Activated T-cell treated with anti-CD3 and anti-CD28 coated beads, Interleukin-2, amount 50 U/mL, for 4 hours (primary cell): ENCODE measurements at places on chromosomes 5 and 9.

GRCh38 chr5:156230887-156231286, 96.1 kb upstream of the SGCD start:
- DNase-seq = no peak

GRCh38 chr5:172567294-172567693, 73.8 kb upstream of the NEURL1B start:
- no peak for DNase-seq

DNA sequence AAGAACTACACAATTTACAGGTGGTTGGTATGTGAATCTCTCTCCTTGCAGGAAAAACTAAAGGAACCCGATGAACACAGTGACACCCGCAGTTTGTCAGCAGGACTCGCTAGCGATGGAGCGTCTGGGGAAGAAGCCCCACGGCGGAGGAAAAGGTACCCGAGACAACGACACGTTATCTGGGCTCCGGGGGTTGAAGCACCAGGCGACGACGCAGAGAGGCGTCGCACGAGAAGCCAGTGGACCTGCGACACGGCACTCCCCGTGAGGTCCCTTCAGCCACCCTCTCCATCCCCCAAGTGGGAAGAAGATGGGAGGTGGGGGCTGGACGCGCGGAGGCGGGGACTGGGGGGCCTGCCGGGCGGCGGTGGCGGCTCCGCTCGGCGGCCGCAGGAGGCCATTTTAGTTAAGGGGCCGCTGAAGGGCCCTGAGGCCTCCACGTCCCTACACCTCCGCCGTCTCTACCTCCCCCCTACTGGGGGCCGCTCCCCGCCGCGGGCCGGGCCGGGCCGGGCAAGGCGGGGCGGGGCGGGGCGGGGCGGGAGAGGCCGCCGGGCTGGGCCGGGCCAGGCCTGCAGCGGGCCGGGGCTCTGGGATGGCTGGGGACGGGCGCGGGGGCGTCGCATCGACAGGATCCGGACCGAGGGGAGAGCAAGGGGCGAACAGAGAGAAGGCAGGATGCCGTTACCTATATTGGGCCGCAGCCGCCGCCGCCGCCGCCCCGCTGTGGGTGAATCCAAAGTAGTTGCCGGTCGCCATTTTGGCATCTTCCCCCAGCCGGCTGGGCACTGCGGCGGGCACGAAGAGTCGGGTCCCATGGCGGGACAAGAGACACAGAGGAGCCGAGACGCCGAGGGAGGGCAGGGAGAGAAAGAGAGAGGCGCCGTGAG, 754 bp downstream of the ZFR start:
- peak; percentile 29 for DNase-seq

- DNase-seq = no peak
These were observed 474.9 kb upstream of the CDH10 start for GRCh38 chr5:25119650-25120049.

GRCh38 chr5:100828071-100828897, 74.8 kb downstream of the ST8SIA4 start:
- DNase-seq = no peak

DNA sequence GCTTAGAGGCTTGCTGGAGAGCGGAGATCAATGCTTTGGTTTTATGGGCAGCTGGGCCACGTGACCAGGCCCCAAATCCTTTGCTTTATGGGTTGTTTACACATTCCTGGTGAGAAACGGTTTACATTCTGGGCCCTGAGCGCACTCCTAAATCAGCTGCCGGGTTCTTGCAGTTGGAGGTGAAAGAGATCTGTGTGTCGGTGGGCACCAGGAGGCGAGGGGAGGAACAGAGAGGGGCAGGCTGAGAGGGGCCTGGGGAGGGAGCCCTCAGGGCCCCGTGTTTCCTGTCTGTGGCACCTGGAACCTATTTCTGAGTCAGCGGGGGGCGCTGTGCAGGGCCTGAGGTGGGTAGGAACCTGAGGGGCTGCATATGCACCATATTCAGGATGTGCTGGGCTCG, 63.5 kb upstream of the HAND1 start:
- no peak for DNase-seq

DNA sequence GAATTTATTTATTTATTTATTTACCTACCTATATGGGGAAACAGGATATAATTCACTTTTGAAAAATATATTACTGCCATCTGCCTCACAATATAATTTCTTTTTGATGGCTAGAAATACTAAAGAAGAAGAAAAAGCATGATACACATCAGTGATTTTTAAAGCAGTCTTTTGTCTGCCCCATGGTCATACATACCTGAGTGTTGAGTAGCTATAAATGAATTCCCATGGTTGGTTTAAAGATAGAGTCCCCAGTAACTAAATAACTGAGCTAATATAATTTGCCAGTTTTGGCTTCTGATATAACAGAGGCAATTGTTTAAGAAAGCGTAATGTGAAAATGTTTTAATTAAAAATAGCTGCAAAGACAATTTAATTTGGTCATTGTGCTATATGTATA, 447.8 kb downstream of the PDE4D start:
- DNase-seq = no peak

- no peak for DNase-seq
These were observed 12.3 kb upstream of the RAB14 start for GRCh38 chr9:121214005-121214404.

DNA sequence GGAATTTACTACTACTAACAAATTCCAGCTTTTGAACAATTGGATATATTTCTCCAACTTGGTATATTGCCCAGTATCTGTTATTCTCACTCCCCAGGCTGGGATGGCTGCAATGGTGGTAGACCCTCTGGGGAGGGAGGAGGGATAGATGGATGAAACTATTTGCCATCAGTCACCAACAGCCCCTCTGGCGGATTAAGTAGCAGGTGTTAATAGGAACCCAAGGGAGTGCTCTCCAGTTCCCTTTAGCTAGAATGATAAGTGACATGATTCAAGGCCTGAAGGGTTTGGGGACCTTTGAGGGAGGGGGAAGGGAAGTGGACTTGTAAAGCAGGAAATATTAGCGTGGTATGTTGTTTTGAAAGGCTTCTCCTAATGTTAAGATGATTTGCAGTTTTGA, 824.0 kb upstream of the ARRDC3 start:
- DNase-seq = no peak

DNA sequence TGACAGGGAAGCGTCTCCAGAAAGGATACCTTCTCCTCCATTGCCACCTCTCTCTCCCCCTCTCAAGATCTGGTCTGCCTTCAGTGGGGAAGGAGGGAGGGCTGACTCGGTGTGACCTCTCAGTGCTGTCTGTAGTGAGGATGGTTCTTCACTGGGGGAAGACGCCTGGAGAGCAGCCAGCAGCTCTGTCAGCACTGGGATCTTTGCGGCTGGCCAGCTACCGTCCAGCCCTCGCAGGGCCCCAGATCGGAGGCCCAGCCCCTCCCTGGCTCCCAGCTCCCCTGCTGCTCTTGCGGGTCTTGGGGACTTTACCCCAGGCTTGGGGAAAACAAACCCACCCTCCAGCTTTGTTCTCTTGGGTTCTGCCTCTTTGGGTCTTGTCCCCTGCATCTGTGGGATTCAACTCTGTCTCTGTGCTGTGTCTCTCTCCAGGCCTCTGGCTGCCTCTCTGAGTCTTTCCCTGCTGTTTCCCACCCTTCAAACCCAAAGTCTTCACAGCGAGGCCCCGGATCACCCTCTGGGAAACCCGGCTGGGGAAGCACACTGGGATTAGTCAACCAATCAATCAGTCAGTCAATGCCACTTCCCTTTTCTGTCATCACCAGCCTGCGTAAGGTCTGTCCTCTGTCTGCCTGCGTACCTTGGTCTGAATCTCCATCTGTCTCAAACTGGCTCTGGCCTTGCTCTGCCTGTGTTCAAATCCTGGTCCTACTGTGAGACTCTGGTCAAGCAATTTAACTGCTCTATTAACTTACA, 23.0 kb downstream of the FGF18 start:
- no peak for DNase-seq

DNA sequence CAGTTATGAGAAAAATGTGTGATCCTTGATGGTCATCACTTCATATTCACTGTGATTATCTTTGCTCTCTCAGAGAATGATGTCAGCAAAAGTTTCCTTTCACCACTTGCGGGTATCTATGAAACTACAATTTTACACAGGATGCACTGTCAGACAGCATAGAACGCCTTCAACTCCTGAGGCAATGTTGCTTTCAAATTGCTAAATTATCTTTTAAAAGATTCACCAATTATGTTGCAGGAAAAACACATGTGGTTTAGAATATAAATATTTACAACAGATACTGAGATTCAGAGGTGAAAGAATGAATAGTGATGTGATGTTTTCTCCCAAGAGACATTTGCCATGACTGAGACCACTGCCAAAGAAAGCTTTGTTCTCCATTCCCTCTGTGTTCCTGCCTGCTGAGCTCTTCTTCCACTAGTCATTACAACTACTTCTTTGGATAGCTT, 879.8 kb upstream of the DMAC1 start:
- no peak for DNase-seq

- DNase-seq = no peak
These were observed 246.6 kb downstream of the ARL15 start for GRCh38 chr5:54063817-54064216.

- no peak for DNase-seq
These were observed 53.0 kb upstream of the RUSC2 start for GRCh38 chr9:35436933-35437332.

GRCh38 chr5:136057401-136058038, 28.7 kb downstream of the TGFBI start:
- no peak for DNase-seq

- no peak for DNase-seq
These were observed 37.9 kb downstream of the AHRR start for GRCh38 chr5:359301-359897.

DNA sequence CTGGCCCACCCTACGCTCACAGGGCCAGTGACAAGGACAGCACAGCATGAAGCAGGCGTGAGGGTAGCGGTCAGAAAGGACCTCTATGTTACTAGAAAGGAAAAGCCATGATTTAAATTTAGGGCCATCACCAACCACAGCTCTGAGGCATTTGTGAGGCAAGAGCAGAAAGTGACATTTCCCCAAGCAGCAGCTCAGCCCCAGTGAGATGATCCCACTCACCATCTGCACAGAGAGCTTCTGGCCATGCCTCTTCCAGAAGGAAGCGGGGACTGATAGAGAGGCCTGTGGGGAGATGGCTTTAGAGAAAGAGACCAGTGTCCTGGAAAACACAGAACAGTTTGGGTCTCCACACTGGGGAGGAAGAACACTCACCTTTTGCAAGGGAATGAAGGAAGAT, 413.9 kb downstream of the SPOCK1 start:
- DNase-seq = no peak

GRCh38 chr9:70412832-70413463, 1.5 kb downstream of the KLF9 start:
- peak; percentile 25 for DNase-seq

DNA sequence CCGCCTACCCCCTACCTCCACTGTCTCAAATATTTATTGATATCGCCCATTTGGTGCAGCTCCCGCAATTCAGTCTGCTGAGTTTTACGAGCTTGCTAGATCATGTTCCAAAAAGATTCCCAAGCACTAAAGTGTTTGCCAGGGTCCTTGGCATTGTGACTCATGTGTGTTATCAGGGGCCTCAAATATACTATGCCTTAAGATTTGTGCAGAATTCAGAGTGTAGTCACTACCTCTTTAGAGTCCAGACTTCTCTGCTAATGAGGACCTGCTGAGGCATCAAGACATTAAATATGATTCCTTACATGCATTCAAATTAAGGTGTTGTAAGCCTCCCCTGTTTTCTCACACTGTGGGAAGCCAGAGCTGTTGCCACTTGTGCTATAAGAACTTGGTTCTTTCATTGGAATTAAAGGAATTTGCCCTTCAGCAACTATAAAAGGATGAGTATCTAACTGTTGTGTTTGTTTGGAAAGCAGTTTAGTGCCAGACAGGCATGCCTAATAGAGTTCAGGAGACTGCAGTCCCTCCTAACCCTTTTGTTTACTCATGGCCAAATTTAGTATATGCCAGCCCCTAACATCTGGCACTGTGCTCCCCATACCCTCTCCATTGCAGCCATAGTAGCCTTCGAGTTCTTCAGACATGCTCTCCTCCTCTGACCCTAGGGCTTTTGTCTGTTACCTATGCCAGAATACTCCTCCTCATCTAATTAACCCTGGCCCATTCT, 316.4 kb downstream of the NR3C1 start:
- DNase-seq = no peak

DNA sequence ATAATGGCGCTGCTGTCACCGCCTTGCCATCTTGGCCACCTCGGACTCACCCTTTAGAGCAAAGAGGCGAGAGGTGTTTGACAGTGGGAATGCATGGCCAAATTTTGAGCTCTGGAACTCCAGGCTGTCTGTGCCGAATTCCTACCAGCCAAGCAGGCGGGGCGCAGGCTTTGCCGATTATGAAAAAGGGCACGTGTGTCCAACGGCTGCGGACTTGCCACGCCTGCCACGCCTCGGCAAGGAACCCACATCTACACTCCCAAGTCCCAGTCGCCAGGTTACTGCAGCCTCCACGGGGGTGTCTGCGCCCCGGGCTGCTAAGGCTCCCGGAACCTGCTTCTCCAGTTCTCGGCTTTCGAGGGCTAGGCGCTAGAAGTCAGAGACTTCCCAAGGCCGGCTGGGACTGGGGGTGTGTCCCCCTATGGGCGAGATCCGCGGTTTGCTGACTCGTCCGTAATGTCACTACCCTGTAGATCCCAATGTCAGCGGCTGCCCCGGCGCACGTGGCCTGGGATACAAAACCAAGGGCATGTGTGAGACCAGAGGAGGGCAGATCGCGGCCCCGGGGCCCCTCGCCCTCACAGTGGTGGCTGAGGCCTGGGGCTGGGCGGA, 2.8 kb downstream of the NPR3 start:
- no peak for DNase-seq

GRCh38 chr5:78504704-78505677, 143.6 kb downstream of the LHFPL2 start:
- DNase-seq = no peak

- DNase-seq = no peak
These were observed 15.9 kb downstream of the HSPB3 start for GRCh38 chr5:54471398-54471797.

GRCh38 chr9:68708513-68708912, 3.5 kb downstream of the PIP5K1B start:
- no peak for DNase-seq

- no peak for DNase-seq
These were observed 384.1 kb downstream of the EBF1 start for GRCh38 chr5:158715592-158715991.

- no peak for DNase-seq
These were observed 54.6 kb downstream of the FGF10 start for GRCh38 chr5:44334622-44335021.

- DNase-seq = no peak
These were observed 720 bp downstream of the TUSC1 start for GRCh38 chr9:25677301-25678146.

GRCh38 chr9:105024529-105024928, 96.6 kb upstream of the ABCA1 start:
- DNase-seq = no peak

DNA sequence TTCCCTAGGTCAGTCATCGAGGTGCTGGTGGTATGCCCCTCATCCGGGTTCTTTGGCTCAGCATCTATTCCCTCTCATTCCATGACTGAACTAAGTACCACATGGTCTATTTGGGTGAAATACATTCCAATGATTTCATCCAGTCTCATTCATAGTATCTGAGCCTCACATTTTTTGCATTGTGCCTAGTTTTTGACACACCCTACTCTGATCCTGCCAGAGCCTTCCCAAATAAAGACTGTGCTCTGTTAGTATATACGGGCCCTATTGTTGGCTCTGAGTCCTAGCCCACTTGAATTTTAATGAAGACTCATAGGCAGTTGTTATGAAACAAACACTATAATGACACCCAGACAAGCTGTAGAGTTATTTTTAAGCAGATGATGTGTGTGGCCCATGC, 740.7 kb downstream of the CETN3 start:
- no peak for DNase-seq

- no peak for DNase-seq
These were observed 424.0 kb upstream of the RGMB start for GRCh38 chr5:98349251-98349989.
